CD4-positive, CD25-positive, alpha-beta regulatory T cell (primary cell): ENCODE measurements at places on chromosomes 2 and 18.
A peak's percentile ranks its signal among the peaks of the same experiment; 100 is the strongest.

DNA sequence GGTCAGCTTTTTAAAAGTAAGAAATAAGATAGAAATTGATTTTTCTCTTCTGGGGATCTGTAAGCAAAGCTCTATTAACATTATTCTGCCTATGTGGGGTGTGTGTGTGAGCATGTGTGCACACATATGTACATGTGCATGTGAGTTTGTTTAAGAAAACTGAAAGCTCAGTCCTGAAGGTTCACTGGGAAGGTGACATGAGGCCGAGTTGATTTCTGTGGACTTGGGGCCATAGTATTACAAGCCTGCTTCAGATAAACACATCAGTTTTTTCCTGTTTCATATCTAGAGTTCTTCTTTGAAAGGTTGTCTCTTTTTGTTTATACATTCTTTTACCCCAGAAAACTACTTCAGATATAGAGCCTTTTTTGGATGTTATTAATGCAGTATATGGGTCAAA, 83.4 kb downstream of the SERPINB8 start:
- no peak for DNase-seq

- DNase-seq, result no peak
Measured at GRCh38 chr2:17733599-17733998, 20.0 kb downstream of the SMC6 start.

GRCh38 chr2:71560638-71561011, 107.3 kb downstream of the DYSF start:
- DNase-seq, result no peak

DNA sequence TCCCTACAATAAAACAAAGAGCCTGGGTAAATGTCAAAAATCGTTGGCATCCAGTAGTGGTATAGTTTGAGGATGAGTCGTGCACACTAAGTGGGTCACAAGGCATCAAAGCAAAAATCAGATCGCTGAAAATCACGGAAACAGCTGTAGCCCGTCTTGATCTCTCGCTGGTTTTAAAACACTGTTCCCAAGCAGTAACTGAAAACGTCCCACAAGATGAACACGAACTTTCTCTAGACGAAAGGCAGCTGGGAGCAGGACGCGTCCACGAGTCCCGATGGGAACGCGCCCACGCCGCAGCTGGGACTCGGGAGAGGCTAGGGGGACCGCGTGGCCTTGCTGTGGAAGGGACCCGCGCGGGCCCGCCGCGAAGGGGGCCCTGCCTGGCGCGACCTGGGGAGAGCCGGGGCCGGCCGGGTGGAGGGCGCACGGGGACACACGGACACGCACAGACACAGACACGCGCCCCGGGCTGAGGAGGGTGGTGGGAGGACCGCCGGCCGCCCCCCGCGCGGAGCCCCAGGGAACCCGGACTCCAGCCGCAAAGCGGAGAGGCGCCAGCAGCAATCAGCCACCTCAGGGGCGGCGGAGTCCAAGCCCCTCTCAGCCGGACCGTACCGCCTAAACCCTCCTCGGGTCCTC, 651 bp downstream of the STK17B start:
- peak; percentile 39 for DNase-seq
